Epithelial cell of proximal tubule (primary cell): ENCODE measurements at places on chromosomes 16 and 17. TPM values are rescaled to one million over a fixed set of nuclear protein-coding genes. Genes with fewer than 3 reads are reported as not detected.

DNA sequence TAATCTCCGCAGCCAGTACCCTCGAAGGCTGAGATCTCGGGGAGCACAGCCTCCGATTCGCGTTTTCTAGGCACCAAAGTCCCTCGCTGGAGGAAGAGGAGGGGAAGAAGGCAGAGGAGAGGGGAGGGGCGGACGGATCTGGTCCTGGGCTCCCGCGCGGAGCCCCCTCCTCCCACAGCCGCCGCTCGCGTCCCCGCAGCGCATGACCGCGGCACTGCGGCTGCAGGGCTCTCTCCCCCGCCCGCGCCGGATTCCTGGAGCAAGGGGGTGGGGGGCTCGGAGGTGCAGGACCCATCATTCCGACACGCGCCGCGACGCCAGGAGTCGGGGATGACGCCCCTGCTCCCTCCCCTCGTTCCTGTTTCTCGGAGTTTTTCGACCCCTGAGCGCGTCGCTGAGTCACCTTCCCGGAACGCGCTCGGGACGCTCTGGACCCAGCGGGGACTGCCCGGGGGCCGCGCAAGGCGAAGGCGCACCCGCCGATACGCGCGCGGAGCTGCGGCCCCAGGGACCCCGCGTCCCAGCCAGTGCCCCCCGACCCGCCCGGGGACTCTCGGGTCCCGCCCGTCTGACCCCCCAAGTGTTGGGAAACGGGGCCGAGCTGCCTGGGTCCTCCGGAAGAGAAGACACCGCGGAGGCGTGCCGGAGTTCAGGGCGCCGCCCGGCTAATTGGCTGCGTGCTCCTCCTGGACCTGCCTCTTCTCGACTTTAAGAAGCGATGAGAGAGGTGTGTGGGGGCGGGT, 1.4 kb upstream of the SPHK1 start:
- no peak for DNase-seq

GRCh38 chr17:60526726-60527125, 684 bp upstream of the APPBP2 start:
- DNase-seq = no peak

DNA sequence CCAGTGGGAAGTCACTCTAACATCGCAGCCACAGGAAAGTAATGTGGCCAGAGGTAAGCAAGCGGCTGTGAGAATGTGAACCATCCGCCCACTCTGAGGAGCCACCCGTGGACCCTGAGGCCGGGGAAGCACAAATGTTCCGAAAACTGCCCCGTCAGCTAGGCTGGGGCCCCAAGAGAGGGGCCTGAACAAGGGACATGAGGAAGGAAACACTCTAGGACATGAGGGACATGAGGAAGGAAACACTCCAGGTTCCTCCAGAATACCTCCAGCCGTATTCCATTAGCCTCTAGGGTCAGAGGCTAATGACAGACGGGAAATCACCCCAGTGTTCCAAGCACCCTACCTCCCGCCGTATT, 317 bp downstream of the TEFM start:
- peak; percentile 12 for DNase-seq

- no peak for DNase-seq
These were observed 36.0 kb downstream of the PGS1 start for GRCh38 chr17:78414178-78415162.

DNA sequence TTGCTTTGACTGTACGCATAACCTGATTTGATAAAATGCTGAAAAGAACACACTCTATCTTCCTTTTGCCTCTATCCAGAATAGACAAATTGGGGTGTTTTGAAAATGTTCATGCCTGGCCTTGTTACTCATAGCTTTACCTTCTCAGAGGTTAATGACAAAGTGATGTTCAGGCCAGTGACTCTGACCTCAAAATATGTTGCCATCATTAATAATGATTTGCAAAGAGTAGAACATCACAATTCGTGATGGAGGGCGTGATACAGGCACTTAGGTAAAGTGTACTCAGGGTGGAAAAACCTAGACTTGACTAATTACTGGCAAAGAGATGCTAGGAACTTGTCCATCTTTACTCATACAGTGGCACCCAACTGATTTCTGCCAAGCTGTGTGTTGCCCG, 656.6 kb upstream of the SOX9 start:
- no peak for DNase-seq

GRCh38 chr16:59591480-59591879, 857.4 kb upstream of the GOT2 start:
- DNase-seq = no peak

DNA sequence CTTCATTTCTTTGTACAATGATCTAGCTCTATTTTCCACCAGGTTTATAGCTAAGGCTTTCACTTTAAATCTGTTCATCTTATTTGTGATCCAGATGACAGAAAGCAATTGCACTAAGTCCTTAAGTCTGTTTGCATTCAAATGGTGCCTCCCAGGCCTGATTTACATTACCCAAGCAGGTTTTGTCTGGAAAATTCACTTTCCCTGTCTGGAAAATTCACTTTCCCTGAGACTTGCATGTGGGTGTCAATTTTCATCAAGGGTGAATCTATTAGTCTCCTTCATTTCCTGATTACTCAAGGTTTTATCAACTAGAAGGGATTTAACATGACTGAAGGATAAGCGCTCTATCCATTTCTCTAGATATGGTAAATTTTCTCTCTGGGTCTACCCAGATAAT, 1480.2 kb upstream of the GOT2 start:
- no peak for DNase-seq

DNA sequence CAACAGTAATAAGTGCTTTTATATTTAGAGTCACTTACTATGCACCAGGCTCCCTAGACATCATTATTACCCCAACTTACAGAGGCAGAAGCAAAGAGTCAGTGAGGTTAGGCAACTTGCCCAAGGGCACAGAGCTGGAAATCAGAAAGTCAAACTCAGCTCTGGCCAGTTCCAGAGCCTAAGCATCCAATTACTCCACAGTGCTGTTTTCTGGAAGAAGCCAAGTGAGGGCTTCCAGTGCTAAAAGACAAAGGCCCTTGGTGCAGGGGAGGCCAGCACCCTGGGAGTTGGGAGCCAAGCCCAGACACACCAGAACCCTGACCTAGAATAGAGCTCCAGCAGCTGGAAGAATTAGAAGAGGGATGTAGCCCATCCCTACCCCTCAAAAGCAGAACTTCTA, 40.2 kb downstream of the C17orf67 start:
- no peak for DNase-seq

- no peak for DNase-seq
These were observed 208.2 kb upstream of the MYOCD start for GRCh38 chr17:12457493-12457892.

DNA sequence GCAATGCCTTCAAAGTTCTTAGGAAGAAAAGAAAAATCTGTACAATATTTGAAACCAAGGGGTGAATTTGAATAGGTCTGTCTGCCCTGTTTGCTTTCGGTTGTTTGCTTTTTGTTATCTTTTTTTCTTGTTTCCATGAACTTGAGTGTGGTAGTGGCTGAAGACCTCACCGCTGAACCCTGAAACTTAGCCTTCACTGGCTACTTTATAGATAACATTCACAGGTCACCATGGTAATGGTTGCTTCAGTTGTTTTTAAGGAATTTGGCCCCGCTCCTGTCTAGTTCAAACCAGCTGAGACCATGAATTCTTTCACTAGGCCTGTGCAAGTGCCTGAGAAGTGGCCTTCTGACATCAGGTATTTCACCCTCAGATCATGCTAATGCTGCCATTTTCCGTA, 137.0 kb upstream of the PMFBP1 start:
- DNase-seq = no peak

DNA sequence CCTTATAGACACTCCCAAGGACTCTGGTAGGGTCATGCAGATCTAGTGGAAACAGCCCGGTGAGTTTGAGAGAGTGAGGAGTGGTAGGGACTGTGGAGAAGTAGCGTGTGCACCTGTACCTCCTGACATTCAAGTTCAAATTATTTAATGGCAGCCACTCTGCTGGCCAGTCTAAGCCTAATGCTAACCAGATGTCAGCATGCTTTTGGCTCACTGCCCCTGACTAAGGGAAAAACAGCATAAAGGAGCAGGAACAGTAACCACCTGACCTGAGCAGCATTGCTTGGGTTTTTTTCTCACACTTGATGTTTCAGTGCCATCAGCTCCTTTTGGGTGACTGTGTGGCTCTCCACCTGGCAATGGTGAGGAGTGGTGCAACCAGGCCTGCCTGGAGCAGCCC, 23.8 kb upstream of the SLC12A3 start:
- no peak for DNase-seq

DNA sequence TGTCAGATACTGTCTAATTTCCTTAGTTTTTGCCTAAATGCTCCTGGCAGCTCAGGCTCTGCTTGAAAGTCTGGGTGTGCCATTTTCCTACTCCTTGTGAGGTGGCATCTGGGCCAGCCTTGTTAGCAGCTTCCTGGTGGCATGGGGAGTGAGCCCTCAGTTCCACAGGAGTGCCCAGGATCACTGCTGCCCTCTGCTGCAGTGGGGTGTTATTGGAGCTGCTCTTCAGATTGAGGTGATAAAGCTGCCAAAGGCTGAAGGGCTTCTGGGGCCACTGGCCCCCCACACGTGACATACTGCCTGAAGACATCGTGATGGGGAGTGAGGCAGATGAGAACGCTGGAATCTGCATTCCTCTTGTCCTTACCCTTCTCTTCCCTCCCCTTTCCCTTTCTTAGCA, 27.4 kb downstream of the CEP95 start:
- DNase-seq = no peak

- no peak for DNase-seq
These were observed 42.5 kb downstream of the AKAP10 start for GRCh38 chr17:19935169-19935568.

GRCh38 chr16:56767024-56767423, 37.1 kb downstream of the NUP93 start:
- DNase-seq = no peak

Gene LGALS9B
- total RNA-seq = not detected in 2 replicates

Gene RAB11FIP4
- total RNA-seq = 9.1 and 15.1 TPM in 2 replicates

Gene HAP1
- 0.06 and 0.14 TPM in 2 replicates for total RNA-seq
